Aorta (tissue), 5 donors: ENCODE measurements at places on chromosomes 1 and 21. TPM values are rescaled to one million over a fixed set of nuclear protein-coding genes. Genes with fewer than 3 reads are reported as not detected.

BTG3 gene
- 15.5 TPM for polyA plus RNA-seq

TEX38 gene
- not detected for polyA plus RNA-seq

- DNase-seq = no peak
Observed at GRCh38 chr1:66426239-66426853, 107.6 kb upstream of the SGIP1 start.

GRCh38 chr1:5615076-5615475, 377.1 kb downstream of the NPHP4 start:
- no peak for DNase-seq

OR10T2 gene
- not detected for polyA plus RNA-seq

- no peak for DNase-seq
Observed at GRCh38 chr21:21851657-21852056, 853.4 kb downstream of the NCAM2 start.

KRTAP15-1 gene
- not detected for polyA plus RNA-seq

AMY2B gene
- 41.1 TPM for polyA plus RNA-seq

- no peak for DNase-seq
Observed at GRCh38 chr1:200252531-200252930, 157.3 kb downstream of the ZNF281 start.

DNA sequence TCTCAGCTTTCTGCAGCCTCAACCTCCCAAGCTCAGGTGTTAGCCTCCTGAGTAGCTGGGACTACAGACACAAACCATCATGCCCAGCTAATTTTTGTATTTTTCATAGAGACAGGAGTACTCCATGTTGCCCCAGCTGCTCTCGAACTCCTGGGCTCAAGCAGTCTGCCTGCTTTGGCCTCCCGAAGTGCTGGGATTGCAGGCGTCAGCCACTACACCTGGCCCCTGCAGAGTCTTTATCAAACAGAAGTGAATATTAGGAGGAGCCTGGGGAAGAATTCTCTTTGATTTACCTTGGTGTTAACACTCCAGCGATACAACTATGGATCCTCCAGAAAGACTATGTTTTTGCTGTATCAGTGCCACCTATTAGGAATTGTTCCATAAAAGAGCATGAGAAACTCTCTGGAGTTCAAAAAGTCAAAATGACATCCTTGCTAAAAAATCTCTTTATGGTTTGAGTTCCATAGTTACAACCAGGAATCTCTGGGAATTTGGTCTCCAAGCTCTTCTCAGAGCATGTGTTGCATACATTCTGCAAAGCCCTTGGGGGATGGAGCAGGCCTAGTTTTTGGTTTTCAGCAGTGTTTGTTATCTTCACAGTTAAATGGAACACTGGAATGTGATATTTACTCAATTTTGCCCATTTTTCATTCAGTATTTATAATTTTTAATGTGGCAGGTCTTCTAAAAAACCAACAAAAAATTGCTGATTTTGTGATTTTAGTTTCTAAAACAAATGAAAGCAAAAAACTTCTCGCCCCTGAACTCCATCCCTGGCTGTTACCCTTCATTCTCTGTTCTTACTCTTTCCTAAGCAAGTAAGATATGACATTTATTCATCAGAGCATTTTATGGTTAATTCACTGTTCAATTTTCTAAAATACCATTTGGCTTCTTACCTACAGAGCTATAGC, 77.3 kb downstream of the OLFML2B start:
- DNase-seq = no peak

DNA sequence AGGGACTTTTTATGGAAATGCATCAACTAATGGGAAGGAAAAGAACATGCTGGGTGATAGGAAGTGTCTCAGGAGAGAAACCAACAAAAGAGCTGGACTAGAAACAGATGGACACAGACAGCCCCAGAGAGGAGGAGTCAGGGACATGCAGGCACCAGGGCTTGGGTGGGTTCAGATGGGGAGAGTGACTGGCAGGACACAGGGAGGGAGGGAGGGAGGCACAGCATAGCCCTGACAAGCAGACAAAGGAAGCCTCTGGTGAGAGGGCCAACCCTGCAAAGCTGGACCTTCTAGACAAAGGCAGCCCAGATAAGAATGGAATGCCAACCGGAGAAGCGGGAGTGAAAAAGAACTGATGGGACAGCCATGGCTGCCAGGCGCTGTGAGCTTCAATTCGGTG, 568.8 kb downstream of the AJAP1 start:
- DNase-seq = no peak

USH2A gene
- not detected for polyA plus RNA-seq

DNA sequence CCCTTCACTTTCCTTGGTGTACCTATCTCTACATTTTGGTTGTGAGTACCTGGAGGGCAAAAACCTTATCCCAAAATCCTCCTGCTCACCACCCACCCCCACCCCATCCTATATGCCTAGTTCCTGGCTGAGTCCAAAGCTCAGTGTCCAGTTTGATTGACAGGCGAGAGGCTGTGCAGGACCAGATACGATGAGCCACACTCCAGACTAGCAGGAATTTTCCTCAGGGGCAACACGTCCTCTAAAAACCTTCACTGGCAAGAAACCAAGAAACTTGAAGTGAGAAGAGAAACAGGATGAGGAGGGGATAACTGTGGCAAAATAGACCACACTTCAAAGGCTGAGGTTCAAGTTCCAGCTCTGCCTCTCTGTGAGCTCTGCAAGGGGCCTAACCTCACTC, 1.1 kb upstream of the SLAMF8 start:
- DNase-seq = no peak

GRCh38 chr1:30255111-30255724, 468.2 kb downstream of the MATN1 start:
- no peak for DNase-seq
